ENCODE measurements at places on chromosomes 2 and 18.

DNA sequence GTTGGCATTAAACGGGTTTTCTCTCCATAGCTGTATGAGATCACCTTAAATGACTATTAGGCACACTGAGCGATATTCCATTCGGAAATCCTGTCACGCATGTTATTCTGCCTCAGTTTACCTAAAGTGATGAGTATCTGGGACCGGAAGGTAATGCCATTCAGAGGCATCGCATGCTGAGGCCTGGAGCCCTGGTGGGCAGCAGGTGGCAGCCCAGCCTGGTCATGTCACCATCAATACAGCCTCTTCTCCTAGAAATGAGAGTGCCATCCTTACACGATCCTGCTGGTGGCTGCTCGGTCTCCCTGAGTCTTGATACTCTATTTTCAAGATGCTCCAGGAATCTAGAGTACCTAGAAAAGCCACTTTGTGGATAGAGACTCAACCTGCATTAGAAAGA, 119.8 kb downstream of the EIPR1 start:
- no peak for DNase-seq

- DNase-seq: no peak
Observed at GRCh38 chr2:24843330-24843860, 50.2 kb downstream of the CENPO start.

DNA sequence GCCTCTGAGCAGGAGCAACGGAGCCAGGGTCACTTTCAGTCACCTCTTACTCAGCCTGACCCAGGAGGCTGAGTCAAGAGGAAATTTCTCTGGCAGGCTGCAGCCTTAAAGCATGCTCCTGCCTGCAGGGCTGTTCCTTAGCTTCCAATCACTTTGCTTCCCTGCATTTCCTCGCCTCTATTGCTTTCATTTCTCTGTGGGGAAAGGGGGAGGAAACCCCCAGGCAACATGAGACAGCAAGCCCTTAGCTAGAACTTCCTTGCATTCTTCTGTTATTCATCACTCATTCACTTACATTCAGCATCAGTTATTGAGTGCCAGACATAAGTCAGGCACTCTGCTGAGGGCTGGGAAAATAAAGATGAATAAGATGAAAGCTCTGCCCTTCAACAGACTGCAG, 13.0 kb downstream of the XDH start:
- peak; percentile 95 for DNase-seq

GRCh38 chr2:183079139-183079775, 710 bp downstream of the DUSP19 start:
- peak; percentile 68 for DNase-seq

All from GM23248 (cell line).